Kidney (tissue), 22 donors: ENCODE measurements at places on chromosomes 2 and 18. TPM values are rescaled to one million over a fixed set of nuclear protein-coding genes. Genes with fewer than 3 reads are reported as not detected.

The SAG gene
- not detected for total RNA-seq

DNA sequence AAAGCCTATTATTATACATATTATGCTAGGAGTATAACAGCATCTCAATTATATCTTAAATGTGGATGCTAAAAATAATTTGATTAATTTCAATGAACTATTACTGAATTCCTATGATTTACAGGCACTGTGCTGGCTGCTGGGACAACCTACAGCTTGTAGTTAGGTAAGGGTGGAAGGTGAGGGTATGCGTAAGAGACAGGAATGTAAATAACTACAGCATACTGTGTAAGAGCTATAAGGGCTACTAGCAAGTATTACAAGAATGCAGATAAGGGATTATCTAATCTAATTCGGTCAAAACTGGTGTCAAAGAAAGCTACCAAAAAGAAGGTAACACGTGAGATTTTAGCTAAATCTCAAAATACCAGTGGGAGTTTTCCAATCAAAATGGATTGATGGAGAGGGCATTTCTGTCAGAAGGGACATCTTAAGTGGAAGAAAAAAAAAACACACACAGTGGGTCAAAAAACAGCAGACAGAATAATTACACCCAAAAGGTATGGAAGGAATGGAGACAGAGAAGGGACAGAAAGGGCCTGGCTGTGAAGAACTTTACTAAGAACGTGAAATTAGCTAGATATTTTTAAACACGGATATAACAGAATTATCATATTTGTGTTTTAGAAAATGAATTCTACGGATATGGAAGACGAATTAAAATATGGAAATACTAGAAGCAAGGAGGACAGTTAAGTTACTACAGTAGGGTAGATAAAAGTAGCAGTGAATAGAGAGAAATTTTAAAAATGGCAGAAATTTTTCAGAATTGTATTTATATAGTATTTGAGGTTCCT is 47.1 kb downstream of the STRN start:
- no peak for DNase-seq

DNA sequence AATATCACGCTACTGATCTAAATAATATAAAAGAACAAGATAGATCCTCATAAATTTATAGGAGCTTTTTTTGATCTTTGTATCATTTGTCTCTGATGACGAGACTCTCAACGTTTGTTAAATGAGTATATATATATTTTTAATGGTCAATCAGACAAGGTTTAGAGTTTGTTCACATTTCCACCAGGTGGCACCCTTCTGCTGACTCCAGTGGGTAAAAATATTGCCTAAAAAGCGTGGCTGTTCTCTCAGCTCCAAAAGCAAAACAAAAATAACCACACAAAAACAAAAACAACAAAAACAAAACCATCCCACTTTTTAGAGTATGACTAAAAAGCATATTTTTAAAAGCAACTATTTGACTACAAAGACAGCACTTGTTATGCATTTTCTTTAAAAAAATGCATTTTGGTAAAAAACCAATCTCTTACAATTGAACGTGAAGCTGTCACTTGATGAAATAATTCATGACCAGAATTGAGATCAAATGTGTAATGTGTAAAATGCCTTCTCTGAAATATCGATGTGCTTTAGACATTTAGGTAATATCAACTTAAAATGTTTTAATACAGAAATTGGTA is 723.2 kb downstream of the DPP10 start:
- DNase-seq, result no peak

DNA sequence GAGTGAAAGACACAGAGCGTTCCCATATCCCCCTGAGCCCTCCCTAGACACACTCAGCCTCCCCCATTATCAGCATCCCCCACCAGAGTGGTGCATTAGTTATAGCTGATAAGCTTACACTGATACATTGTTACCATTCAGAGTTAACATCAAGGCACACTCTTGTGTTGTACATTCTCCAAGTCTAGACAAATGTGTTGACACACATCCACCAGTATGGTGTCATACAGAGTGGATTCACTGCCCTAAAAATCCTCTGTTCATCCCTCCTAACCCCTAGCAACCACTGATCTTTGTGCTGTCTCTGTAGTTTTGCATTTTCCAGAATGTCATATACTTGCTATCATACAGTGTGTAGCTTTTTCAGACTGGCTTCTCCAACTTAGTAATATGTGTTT is 78.0 kb upstream of the RPL31 start:
- DNase-seq, result no peak

- no peak for DNase-seq
Measured at GRCh38 chr2:158665536-158666302, 129.4 kb upstream of the DAPL1 start.
